ENCODE measurements at places on chromosomes 3 and 15.

DNA sequence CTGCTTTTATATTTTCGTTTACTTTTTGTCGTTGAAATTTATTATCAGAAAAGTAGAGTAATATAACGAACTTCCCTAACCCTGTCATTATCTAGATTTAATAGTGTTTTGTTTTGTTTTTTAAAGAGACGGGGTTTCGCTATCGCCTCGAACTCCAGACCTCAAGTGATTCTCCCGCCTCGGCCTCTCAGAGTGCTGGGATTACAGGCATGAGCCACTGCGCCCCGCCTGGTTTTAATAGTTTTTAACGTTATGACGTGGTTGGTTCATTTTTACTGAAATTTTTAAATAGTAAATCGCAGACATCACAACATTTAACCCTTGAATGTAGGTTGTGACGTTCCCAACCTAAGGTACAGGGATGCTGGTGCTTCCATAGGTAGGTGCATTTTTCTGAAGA lies 1.0 kb downstream of the NGRN start:
- DNase-seq, result peak; percentile 48

GRCh38 chr15:60208709-60209108 lies 189.1 kb downstream of the ANXA2 start:
- DNase-seq, result no peak

- no peak for DNase-seq
Measured at GRCh38 chr3:151002003-151002981, 29.8 kb upstream of the CLRN1 start.

DNA sequence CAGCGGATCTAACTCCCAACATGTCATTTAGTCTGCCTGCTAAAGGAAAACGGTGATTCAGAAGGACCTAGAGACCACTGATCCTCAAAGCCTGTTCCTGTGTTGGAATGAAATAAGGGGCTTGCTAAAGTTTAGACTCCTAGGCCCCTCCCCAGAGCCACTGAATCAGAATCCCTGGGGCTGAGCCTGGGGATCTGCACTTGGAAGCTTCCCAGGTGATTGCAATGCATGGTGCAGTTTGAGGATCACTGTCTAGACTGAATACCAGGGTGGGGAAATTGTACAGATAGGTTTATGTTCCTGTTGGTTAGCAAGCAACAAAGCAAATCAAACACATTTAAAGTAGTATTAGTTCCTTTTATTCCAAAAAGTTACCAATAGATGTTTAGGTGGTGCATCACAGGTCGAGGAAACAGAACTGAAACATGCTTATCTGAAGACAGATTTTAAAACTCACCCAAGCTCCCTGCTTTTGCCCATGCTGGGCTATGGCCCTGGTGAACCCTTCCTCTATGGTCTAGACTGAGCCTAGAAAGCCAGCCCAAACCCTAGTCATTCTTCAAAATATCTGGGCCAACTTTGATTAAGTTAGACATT lies 29.6 kb upstream of the SPTBN5 start:
- DNase-seq, result no peak

DNA sequence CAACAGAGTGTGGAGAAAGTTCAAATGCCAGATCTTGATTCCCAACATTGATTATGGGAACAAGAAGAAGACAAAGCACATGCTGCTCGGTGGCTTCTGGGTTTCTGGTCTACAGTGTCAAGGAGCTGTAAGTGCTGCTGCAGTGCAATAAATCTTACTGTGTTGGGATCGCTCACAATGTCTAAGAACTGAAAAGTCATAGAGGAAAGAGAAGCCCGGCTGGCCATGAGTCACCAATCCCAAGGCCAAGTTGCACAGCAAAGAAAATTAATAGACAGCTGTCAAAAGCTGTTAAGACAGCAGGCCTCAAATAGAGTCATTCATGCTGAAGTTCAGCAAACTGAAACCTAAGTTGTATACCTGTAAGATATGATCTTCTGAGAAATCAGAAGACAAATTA lies 33.2 kb upstream of the SPPL2A start:
- DNase-seq, result peak; percentile 21

DNA sequence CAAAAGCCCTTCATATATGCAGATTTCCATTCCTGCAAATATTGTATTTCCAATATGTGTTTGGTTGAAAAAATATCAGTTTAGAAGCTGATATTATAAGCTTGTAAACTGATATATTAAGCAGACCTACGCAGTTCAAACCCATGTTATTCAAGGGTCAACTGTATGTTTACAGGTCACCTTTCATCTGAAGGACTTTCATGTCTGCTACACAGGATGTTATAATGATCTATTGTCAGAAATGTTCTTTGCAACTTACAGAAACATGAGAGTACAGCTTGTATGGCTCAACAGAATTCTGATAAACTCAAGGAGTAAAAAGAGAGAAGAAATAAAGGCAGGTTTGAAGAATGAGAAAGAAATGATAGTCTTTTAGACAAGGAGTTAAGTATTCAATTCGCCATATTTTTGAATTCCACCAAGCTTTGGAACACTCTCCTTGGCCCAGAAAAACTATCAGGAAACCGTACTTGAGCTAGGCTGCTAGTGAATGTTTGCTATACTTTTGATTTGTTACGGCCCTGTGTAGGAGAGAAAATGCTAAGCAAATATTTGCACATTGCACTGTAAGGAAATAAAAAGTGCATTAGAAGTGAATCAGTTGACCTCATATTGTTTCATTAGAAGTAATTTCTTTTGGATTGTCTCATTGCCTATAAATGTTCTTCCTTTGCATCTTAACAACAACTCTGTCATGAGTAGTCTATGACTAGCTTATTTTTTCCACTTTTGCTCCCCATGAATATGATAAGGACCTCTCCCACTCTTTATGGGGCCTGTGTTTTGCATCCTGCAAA lies 81.2 kb downstream of the NEK11 start:
- DNase-seq, result no peak

DNA sequence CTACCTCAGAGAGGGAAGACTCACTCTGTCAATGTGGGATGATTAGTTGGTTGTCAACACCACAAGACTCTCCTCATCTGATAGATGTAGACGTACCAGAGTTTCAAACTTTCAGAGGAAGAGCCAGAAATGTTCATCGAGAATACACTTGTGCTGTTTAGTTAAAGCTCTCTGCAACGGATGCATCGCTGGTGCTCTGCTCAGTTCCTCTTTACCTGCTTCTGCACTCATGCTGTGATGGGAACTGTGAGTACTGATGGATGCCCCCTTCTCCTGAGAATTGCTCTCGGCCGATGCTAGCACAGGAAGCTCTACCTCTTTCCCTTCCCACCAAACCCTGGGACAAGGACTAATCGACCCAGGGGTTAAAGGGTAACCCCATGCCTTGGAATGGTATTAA lies 51.8 kb upstream of the CCDC54 start:
- no peak for DNase-seq

- no peak for DNase-seq
Measured at GRCh38 chr3:71786551-71786950, 1.6 kb upstream of the PROK2 start.

DNA sequence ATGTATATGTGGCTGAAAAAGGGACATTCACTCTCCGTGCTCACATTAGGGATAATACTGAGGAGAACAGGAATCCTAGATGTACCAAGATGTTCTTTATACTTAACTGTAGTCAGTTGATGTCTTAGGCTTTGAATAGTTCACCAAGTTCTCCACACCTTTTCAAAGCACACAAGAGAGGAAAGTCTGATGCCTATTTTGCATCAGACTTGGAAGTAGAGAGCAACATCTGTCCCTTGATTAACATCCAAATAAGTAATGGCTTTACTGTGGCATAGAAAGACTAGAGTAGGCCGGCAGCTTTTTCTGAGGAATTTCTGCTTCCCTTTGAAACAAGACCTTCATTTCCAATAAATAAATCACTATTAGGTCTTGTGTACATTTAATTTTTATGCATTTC lies 34.0 kb downstream of the PIGB start:
- no peak for DNase-seq

GRCh38 chr3:139328356-139328755 lies 15.5 kb upstream of the MRPS22 start:
- DNase-seq, result no peak

- no peak for DNase-seq
Measured at GRCh38 chr3:41286305-41286704, 87.0 kb downstream of the CTNNB1 start.

GRCh38 chr15:80752204-80752603 lies 27.0 kb upstream of the CEMIP start:
- DNase-seq, result no peak

GRCh38 chr3:66404903-66405700 lies 95.7 kb downstream of the LRIG1 start:
- no peak for DNase-seq

- peak; percentile 21 for DNase-seq
Measured at GRCh38 chr15:68418611-68419161, 13.3 kb downstream of the ITGA11 start.

DNA sequence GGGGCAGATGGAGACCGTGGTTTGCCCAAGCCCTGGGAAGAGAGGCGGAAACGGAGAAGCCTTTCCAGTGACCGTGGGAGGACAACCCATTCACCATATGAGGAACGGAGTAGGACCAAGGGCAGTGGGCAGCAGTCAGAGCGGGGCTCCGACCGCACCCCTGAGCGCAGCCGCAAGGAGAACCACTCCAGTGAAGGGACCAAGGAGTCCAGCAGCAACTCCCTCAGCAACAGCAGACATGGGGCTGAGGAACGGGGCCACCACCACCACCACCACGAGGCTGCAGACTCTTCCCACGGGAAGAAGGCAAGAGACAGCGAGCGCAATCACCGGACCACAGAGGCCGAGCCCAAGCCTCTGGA lies 2.0 kb downstream of the RBM15B start:
- DNase-seq, result no peak

- DNase-seq, result peak; percentile 77
Measured at GRCh38 chr3:72997421-72997961, 880 bp downstream of the PPP4R2 start.

GRCh38 chr15:80403712-80404056 lies 498 bp upstream of the ARNT2 start:
- no peak for DNase-seq

GRCh38 chr3:193014902-193015301 lies 97.2 kb upstream of the MB21D2 start:
- DNase-seq, result no peak

DNA sequence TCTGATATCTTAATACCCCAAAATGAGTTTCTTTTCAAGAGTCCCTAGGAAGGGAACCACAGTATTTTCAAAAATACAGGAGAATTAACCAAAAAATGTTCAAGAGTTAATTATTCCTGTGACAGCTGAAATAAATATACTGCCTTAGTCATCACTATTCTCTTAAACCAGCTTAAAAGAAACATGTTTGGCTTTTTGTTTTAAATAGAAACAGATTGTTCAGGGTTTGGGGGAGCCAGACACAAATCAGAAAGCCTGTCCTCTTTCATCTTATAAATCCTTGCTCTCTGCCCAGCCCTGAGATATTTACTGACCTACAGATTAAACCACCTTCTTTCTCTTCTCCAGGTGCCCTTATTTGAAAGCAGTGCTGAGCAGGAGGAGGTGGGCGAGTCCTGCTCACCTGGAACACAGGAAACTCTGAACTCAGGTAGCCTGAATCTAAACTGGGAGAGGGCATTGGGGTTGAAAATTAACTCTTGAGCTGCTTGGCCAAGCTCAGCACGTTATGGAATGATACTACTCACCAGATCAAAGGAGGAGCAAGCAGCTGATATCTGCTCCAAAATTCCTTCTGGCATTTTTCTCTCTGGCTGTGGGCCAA lies 84.1 kb upstream of the SPRED1 start:
- no peak for DNase-seq

- DNase-seq, result no peak
Measured at GRCh38 chr15:92637626-92638025, 17.9 kb downstream of the FAM174B start.

DNA sequence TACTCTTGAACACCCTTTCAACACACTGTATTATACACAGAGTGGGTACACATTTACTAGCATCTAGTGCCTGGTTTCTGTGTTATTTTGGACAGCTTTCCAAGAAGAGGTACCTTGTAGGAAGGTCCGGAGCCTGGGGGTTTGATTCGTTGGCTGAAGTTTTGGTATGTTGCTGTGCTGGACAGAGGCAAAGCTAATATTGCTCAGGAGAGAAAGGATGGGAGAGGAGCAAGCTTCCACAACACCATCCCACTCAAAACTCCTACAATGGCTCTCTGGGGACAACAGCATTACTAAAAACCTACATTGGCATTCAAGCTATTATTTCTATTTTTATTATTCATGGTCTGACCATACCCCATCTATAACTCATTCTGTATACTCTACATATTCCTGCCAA lies 1.1 kb upstream of the LYSMD2 start:
- DNase-seq, result no peak

DNA sequence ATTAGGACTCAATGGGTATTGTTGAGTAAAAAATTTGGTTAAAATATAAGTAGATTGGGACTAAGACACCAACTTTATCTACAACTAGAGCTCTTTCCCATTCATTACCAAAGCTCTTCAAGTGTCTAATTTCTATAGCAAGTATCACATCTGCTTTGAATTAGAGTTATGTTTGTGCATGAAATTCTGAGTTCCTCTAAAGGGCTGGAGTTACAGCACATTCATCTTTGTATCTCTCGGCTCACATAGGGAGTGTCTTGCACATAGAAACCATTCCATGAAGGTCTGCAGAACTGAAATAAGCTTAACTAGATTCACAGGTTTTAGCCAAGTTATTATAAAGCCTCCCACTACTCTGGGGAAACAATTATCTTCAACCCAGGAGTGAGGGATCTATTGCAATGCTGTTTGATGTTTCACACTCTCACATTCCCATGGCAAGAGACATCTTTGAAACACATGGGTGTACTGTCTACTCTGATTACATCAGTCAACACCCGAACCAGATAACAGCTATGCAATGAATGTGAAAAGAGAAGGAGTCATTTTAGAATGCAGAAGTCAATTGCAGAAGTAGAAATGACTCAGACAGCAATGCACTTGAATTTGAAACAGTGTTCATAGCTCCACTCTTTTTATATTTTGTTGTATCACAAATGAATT lies 93.1 kb upstream of the KBTBD8 start:
- DNase-seq, result peak; percentile 79

- no peak for DNase-seq
Measured at GRCh38 chr3:13654330-13655060, 105.6 kb downstream of the FBLN2 start.

- no peak for DNase-seq
Measured at GRCh38 chr3:149975919-149976318, 5.2 kb upstream of the PFN2 start.

- peak; percentile 59 for DNase-seq
Measured at GRCh38 chr3:51671734-51672475, 853 bp downstream of the TEX264 start.

DNA sequence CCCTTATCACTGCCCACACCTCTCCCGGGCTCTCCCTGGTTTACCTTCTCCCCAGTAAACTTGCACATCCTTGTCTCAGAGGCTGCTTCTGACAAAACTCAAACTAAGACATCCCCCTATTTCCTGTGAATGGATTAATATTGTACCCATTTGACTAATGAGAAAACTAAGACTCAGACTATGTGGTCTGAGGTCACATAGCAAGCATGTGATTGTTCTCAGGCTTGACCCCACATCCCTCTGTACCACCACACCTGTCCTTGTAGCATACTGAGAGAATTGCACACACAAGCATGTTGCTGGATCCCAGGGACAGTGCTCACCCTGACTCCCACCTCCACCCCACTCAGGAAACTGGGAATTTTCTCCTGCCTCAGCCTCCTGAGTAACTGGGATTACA lies 90.7 kb upstream of the HES1 start:
- no peak for DNase-seq
